Fibroblast of lung (primary cell): ENCODE measurements at places on chromosomes 1 and 21. TPM values are rescaled to one million over a fixed set of nuclear protein-coding genes. Genes with fewer than 3 reads are reported as not detected.

BSND gene
- total RNA-seq, result not detected in 2 replicates

ADCY10 gene
- under 0.01 and 0.17 TPM in 2 replicates for total RNA-seq

RPE65 gene
- not detected in 2 replicates for total RNA-seq

TMEM61 gene
- total RNA-seq, result not detected in 2 replicates

VTCN1 gene
- under 0.01 TPM in 1 of 2 replicates, not detected in the other for total RNA-seq

MTARC1 gene
- 9.6 and 9.8 TPM in 2 replicates for total RNA-seq

LRRC53 gene
- not detected in 2 replicates for total RNA-seq
